Large intestine (tissue), 12 donors: ENCODE measurements at places on chromosomes 2 and 18. TPM values are rescaled to one million over a fixed set of nuclear protein-coding genes. Genes with fewer than 3 reads are reported as not detected.

DTNA gene
- polyA plus RNA-seq = 12.3 TPM

TGFBRAP1 gene
- 14.4 TPM for polyA plus RNA-seq

CYS1 gene
- 22.1 TPM for polyA plus RNA-seq

SMAD4 gene
- polyA plus RNA-seq = 94.0 TPM

ZNF532 gene
- 36.6 TPM for polyA plus RNA-seq
